ENCODE measurements at places on chromosomes 6 and 20.

GRCh38 chr6:167236239-167236571 is 54.9 kb upstream of the UNC93A start:
- DNase-seq = no peak

DNA sequence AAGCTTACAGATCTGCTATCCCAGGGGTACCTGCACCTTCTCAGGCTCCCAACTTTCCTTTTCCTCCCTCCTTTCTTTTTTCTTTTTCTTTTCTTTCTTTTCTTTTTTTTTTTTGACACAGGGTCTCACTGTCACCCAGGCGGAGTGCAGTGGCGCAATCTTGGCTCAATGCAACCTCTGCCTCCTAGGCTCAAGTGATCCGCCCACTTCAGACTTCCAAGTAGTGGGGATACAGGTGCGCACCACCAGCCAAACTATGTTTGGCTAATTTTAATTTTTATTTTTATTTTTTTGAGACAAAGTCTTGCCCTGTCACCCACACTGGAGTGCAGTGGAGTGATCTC is 36.0 kb downstream of the PIM1 start:
- no peak for DNase-seq

DNA sequence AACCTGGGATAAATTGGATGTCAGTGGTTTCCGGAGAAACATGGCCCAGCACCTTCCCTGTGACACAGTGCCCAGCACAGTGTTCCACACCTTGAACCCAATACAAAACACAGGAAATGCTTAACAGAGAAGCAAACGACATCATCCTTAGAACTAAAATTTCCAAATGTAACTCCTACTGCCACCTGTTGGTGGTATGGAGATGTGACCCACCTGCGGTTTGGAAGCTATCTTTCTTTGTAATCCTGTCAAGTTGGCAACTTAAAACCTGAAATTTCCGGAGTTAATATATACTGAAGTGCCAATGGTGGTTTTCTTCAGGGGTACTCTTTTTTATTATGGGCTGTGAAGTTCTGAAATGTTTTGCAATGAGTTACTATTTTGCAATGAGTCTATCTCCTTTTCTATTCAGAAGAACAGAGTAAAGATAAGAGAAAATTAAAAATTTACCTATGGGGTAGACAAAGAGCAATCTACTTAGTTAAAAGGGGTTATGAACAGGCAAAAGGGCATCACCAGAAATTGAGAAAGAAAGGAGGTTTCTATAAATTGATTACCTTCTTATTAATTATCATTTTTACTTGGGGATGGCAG is 658.8 kb downstream of the PTPRT start:
- peak; percentile 3 for DNase-seq

- no peak for DNase-seq
These were observed 72.8 kb upstream of the PAX1 start for GRCh38 chr20:21632735-21633053.

- DNase-seq = no peak
These were observed 498.3 kb upstream of the SULF2 start for GRCh38 chr20:48283470-48284110.
